ENCODE measurements at places on chromosomes 5 and 9.

- no peak for DNase-seq
These were observed 114.6 kb downstream of the C5orf15 start for GRCh38 chr5:133853646-133854365.

- no peak for DNase-seq
These were observed 1822.2 kb downstream of the MAT2B start for GRCh38 chr5:165327631-165328030.

DNA sequence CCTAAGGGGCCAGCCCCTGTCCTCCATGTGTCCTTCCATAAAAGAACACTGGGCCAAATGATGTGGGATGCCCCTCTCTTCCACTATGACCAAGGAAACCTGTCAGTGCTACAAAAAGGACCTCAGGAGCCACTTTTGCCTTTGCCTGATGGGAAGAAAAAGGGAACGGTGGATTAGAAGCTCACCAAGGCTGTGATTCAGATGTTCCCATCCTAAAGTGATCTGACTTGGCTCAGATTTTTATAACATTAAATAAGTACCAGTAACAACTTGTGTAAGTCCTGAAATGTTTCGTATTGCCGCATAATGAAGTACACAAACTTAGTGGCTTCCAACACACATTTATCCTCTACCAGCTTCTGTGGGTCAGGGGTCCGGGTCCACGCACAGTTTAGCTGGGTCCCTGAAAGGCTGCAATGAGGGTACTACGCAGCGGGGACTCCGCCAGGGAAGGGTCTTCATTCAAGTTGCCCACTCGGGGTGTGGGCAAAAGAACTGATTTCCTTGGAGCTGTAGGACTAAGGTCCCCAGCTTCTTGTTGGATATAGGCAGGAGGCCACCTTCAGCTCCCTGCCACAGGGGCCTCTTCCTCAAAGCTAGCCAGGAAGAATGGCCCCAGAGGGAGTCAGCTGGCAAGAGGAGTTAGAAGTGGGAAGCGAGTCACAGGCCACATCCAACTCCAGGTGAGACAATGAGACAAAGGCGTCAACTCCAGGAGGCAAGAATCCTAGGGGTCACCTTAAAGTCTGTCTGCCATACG, 60.4 kb downstream of the RAPGEF1 start:
- no peak for DNase-seq

GRCh38 chr9:124300312-124300711, 42.6 kb downstream of the NEK6 start:
- DNase-seq, result no peak

- no peak for DNase-seq
These were observed 29.7 kb downstream of the SARDH start for GRCh38 chr9:133708246-133709014.

- no peak for DNase-seq
These were observed 454 bp downstream of the NELFB start for GRCh38 chr9:137255448-137256114.

All from stimulated activated CD4-positive, alpha-beta T cell treated with anti-CD3 and anti-CD28 coated beads, TNF-alpha, amount 100 ng/mL, for 24 hours (primary cell).